Esophagus mucosa (tissue), 1 donor: ENCODE measurements at places on chromosomes 6 and 20.

GRCh38 chr6:158819213-158819976 is at the start of gene EZR:
EZR (minus strand) TSS chr6:158819368; CDS start chr6:158818093, 1,275 bp downstream.
- peak; percentile 73 for ATAC-seq

- no peak for ATAC-seq
These were observed 260.5 kb downstream of the NRN1 start for GRCh38 chr6:5746053-5746758.

DNA sequence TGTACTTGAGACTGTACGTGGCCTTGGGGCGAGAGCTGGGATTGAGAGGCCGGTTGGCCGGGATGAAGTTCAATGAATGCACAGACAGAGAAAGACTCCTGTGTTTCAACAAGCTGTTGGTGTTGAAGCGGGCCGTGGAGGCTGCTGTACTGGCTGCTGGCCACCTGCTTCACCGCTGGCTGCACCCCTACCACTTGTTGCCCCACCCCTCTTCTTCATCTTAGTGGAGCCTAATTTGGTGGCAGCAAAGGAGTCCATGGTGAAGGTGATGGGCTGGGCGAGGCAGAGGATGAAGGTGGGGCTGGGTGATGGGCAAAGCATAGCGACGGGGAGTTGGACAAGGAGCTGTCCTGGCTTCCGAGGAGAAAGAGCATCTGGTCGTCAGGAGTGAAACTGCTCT is 7.2 kb upstream of the ZSCAN9 start:
- no peak for ATAC-seq

GRCh38 chr20:48995589-48995988 is 50.5 kb upstream of the CSE1L start:
- ATAC-seq, result no peak

DNA sequence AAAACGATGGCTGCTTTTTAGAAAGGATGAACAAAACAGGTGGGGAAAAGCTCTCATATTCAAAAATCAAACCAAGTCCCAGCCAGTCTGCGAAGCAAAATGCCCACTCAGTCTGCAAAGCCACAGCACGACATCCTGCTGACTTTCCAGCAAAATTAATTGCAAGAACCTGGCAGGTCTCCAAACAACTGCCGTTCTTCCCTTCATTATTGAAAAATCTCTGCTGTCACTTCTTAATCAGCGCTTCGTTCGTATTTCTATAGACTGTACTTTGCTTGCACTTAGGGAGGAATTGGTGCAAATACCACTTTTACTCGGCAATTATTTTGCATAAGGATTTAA is 222.4 kb downstream of the CBLN4 start:
- ATAC-seq, result no peak

GRCh38 chr6:15528870-15529269 is 134.0 kb downstream of the DTNBP1 start:
- ATAC-seq, result no peak

DNA sequence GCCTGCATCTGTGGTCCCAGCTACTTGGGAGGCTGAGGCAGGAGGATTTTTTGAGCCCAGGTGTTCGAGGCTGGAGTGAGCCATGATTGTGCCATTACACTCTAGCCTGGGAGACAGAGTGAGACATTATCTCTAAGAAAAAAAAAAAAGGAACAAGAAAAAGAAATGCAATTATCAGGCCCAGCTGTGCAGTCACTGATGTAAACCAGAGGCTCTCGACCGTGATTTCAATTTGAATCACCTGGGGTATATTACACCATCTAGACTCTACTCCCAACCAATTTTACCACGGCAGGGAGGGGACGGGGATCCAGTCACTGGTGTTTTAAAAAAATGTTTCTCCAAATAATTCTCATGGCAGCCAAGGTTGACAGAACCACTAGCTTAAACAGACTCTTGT is 48.8 kb upstream of the NKX2-2 start:
- ATAC-seq, result no peak

- ATAC-seq, result no peak
These were observed 102.8 kb upstream of the PHACTR1 start for GRCh38 chr6:12613811-12614210.

GRCh38 chr20:62603907-62604785 is 38.2 kb upstream of the SLCO4A1 start:
- no peak for ATAC-seq

DNA sequence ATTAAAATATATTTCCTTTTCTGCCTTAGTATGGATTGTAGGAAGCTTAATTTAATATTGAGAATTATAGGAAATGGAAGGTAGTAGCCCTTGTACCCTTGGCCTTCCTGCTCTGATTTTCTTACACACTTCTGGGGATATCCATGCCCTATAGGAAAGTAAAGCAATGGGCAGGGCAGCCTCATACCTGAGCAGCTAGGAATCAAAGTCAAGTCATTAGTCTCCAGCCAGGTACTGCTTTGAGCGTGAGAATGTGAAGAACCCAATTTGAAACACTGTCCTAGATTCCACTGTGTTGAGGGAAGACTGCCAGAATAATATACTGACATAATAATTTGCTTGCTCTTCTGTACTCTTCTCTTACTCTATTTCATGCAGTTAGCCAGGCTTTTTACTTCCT is 51.0 kb upstream of the L3MBTL3 start:
- no peak for ATAC-seq
